Chondrocyte (in vitro differentiated cells): ENCODE measurements at places on chromosomes 7 and 10. TPM values are rescaled to one million over a fixed set of nuclear protein-coding genes. Genes with fewer than 3 reads are reported as not detected.

DNA sequence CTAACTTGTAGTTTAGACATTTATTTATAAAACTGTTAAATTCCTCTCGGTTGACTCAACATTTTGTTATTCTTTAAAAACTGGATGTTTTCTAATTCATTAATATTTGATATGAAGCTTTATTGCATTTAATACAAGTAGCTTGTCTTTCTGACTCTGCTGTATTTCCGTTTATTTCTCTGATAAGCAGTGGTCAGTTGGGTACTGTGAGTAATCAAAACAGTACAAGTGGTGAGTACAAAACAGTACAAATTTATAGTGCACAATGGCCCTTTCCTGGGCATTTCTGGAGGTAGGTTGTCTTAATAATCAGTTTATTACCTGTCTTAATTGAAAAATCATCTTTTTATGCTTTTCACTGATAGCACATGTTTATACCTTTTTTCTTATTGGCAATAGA lies 182.7 kb downstream of the CCSER2 start:
- H3K4me1 ChIP-seq = peaks cover 21% of the 10 kb centered on the region
- H3K27ac ChIP-seq = no peak overlapping the region
- H3K4me3 ChIP-seq = no peak overlapping the region
- H3K27me3 ChIP-seq = no peaks in the 10 kb centered on the region
- peaks cover 17% of the 10 kb centered on the region for H3K36me3 ChIP-seq
- DNase-seq = no peak

The GIMAP4 gene
- total RNA-seq = not detected in 3 replicates

GRCh38 chr10:105691811-105692210 lies 1050.7 kb downstream of the SORCS3 start:
- no peaks in the 10 kb centered on the region for H3K36me3 ChIP-seq
- H3K4me3 ChIP-seq = no peak overlapping the region
- no peak for DNase-seq
- H3K27ac ChIP-seq = no peak overlapping the region
- H3K27me3 ChIP-seq = peaks cover 2% of the 10 kb centered on the region

The GDF10 gene
- 0.31 to 3.2 TPM (median 0.67 TPM) in 3 replicates for total RNA-seq

The SFTPA1 gene
- not detected in 3 replicates for total RNA-seq

DNA sequence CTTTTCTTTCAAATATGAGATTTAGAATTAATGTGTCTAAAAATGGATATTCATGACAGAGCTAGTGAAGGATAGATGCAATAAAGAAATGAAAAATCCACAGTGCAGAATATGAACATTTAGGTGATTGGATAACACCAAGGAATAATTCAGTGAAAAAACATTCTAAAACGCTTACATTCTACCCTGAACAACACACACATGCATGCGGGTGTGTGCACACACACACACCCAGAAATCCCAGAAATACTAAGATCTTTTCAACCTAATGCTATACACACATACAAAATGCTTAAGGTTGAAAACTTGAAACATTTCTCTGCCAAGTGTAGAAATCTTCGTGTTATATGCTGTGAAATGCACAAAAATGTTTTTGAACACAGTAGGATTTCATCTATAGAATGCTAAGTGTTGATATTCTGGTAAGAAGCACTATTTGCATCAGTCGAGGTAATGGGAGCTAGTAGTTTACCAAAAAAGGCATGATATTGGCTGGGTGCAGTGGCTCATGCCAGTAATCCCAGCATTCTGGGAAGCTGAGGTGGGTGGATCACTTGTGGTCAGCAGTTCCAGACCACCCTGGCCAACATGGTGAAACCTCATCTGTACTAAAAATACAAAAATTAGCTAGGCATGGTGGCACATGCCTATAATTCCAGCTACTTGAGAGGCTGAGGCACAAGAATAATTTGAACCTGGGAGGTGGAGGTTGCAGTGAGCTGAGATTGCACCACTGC lies 600.6 kb downstream of the PHTF2 start:
- H3K27me3 ChIP-seq = no peaks in the 10 kb centered on the region
- no peak overlapping the region for H3K27ac ChIP-seq
- no peak for DNase-seq
- no peak overlapping the region for H3K4me3 ChIP-seq
- peaks cover 26% of the 10 kb centered on the region for H3K4me1 ChIP-seq

The PNLIP gene
- not detected in 3 replicates for total RNA-seq

DNA sequence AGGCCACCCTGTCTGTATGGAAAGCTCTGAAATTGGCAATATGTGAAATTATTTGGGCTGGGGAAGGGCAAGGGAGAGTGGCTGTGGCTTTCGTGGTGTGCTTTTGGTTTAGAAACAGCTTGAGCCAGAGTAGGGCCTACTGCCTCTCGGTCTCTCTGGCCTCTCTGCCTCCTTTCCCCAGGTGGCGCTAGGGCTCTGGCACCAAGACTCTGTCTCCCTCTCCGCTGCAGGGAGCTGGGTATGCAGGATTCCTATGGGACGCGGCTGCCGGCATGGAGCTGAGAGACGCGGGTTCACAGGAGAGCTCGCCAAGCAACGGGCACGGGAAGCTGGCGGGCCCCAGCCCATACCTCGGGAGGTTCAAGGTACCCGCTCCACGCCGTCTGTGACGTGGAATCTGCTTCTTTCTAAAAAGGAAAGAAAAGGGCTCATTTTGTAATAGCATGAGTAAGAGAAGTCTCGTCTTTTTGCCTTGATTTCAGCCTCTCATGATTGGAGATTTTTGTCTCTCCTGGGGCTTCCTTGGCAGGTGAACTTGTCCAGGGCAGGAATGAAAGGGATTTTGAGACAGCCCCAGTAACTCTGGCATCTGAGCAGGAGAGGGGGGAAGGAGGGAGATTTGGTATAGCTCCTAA lies 105.1 kb upstream of the ANLN start:
- peaks cover 1% of the 10 kb centered on the region for H3K36me3 ChIP-seq
- H3K27ac ChIP-seq = no peak overlapping the region
- H3K27me3 ChIP-seq = no peaks in the 10 kb centered on the region
- H3K4me3 ChIP-seq = no peak overlapping the region
- DNase-seq = no peak
- peaks cover 28% of the 10 kb centered on the region for H3K4me1 ChIP-seq

DNA sequence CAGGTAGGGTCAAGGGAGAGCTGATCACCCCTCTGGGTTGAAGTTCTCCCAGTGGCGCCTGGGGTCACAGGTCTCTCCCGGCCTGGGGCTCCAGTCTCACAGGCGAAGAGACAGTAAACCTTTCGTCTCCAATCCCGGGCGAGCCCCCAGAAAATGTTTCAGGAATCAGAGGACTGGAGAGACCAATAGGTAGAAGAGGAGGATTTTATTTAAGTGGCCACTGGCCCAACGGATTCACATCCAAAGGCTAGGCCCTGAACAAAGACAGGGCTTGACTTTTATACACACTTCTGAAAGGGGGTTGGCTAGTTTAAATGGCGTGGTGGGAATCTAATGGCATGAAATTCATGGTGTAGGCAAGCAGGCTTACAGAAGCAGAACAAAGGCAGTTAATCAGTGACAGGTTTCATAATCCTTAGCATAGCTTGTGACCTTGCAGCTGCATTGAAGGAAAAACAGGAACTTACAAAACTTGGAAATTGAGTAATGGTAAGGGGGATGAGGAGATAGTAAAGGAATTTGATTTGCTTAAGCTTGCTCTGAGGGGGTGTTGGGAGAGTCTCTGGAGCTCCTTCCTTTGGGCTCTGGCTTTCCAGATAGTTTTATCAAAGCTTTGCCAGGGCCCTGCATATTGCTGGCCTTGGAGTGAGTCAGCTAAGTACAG lies 105.5 kb downstream of the TRIM24 start:
- H3K4me3 ChIP-seq = no peak overlapping the region
- no peaks in the 10 kb centered on the region for H3K27me3 ChIP-seq
- no peak for DNase-seq
- peak overlapping the region; percentile 27 for H3K27ac ChIP-seq
- peaks cover 52% of the 10 kb centered on the region for H3K36me3 ChIP-seq

- no peak overlapping the region for H3K27ac ChIP-seq
- H3K36me3 ChIP-seq = no peaks in the 10 kb centered on the region
- H3K4me1 ChIP-seq = peaks cover 22% of the 10 kb centered on the region
These were observed 217.4 kb downstream of the DGKB start for GRCh38 chr7:14685167-14685566.

The C10orf71 gene
- not detected in 3 replicates for total RNA-seq

- H3K4me1 ChIP-seq = no peaks in the 10 kb centered on the region
- no peaks in the 10 kb centered on the region for H3K36me3 ChIP-seq
- no peak overlapping the region for H3K27ac ChIP-seq
- no peak overlapping the region for H3K4me3 ChIP-seq
- peak; percentile 78 for DNase-seq
These were observed 560.9 kb downstream of the DNAJB6 start for GRCh38 chr7:157897681-157898080.

The GIMAP1 gene
- not detected in 3 replicates for total RNA-seq

DNA sequence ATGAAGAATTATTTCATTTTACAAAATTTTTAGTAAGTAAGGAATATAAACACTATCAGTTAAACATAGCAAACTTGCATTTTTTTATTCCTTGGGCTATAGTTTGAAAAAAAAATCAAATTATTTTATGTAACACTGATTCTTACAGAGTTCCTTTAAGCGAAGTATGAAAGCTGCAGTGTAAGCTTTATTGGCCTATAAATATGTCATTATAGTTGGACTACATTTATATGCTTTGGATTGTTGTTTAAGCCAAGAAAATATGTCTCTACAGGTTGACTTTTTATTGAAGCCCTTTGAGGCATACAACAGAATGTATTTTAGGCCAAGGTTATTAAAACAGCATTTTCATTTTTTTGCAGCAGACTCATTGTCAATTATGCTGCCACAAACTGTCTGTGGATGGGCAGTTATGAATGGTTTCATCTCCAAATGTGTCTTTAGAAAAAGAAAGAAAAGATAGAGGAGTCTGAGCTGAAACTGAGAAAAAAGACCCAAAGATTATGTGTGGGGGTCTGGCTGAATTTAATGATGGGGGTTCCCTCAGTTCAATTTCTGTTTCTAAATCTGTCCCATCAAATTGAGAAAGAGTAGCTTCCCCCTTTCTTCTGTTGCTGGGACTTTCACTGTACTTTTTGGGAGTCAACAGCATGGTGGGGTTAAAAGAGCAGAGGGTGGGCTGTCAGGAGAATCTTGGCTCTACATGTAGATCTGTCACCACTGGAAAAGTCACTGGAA lies 43.1 kb downstream of the ARID5B start:
- no peak for DNase-seq
- H3K27ac ChIP-seq = peak overlapping the region; percentile 70
- H3K4me1 ChIP-seq = peaks cover 56% of the 10 kb centered on the region

DNA sequence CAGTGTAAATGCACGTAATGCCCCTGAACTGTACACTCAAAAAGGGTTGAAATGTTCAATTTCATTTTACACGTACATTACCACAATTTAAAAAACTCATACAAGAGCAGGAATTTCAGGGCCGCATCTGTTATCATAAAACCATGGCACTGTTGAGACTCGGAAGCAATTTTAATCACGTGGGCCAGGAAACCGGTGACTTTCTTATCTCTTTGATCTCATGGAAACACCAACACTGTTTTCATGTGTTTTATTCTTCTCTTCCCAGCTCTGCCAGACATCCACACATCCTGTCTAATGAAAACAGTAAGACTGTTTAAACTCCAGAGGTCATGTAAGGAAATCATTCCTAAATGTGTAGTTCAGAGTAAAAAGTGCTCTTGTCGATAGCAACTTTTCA lies 35.9 kb downstream of the PTPRE start:
- DNase-seq = no peak
- no peaks in the 10 kb centered on the region for H3K27me3 ChIP-seq
- no peaks in the 10 kb centered on the region for H3K36me3 ChIP-seq
- H3K4me1 ChIP-seq = peaks cover 54% of the 10 kb centered on the region
- peak overlapping the region; percentile 46 for H3K27ac ChIP-seq
- no peak overlapping the region for H3K4me3 ChIP-seq
